ENCODE measurements at places on chromosomes 1 and 21. TPM values are rescaled to one million over a fixed set of nuclear protein-coding genes. Genes with fewer than 3 reads are reported as not detected.

Gene REN
- total RNA-seq = not detected

Gene BOLA1
- 12.9 TPM for total RNA-seq

- H3K4me3 ChIP-seq = no peak overlapping the region
- peaks cover 72% of the 10 kb centered on the region for H3K27me3 ChIP-seq
- no peak for DNase-seq
These were observed 9.2 kb upstream of the HOOK1 start for GRCh38 chr1:59805554-59805953.

DNA sequence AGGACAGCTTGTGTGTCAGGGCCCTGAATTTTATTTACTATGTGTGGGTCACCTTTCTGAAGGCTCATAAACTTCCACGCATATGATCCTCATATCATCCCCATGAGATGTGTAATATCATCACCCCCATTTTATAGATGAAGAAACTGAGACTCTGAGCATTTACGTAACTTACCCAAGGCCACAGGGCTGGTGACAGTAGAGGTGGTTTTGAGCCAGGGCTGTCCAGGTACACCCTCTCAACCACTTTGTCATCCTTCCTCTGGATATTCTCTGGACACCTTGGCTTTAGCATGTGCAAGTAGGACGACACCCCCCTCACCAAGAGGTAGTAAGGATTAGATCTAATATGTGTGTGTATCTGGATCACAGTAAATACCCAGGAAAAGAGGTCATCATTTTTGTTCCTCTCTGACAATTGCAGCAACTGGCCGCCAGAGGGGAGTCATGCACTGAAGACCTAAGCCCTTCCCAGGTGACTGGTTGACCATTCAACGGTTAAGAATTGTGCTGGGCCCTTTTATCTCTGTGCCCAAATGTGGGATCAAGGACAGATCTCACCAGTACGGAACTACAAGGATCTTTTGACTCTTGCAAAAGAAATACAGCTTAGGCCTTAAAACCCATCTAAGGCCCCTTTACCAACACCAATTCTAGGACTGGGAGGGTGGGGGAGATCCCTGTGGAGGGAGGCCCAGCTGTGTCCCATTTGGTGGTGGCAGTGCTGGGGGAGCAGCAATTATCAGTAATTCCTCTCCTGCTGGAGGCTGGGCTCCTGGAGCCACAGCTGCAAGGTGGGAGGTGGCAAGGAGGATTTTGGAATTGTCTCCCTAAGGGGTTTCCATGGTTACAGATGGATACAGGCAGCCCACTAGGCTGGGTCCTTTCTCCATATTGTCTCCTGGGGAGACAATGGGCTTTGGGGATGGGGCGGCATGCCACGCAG, 13.7 kb upstream of the E2F2 start:
- peaks cover 8% of the 10 kb centered on the region for H3K4me1 ChIP-seq
- no peak for DNase-seq
- H3K36me3 ChIP-seq = no peaks in the 10 kb centered on the region
- no peak overlapping the region for H3K4me3 ChIP-seq

DNA sequence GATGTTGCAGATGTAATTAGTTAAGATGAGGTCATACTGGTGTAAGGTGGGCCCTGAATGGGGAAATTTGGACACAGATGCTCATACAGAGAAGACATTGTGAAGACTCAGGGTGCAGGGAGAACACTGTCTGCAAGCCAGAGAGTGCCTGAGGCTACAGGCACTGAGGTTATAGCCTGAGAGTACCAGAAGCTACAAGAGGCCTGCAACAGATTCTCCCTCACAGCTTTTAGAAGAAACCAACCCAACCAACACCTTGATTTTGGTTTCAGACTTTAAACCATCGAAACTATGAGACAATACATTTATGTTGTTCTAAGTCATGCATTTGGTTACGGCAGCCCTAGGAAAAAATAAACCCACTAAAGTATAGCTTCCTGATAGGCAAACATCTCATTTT, 321.7 kb upstream of the USP25 start:
- no peak for DNase-seq
- no peaks in the 10 kb centered on the region for H3K27me3 ChIP-seq
- H3K36me3 ChIP-seq = no peaks in the 10 kb centered on the region
- no peak overlapping the region for H3K27ac ChIP-seq
- no peak overlapping the region for H3K4me3 ChIP-seq
- H3K4me1 ChIP-seq = no peaks in the 10 kb centered on the region

DNA sequence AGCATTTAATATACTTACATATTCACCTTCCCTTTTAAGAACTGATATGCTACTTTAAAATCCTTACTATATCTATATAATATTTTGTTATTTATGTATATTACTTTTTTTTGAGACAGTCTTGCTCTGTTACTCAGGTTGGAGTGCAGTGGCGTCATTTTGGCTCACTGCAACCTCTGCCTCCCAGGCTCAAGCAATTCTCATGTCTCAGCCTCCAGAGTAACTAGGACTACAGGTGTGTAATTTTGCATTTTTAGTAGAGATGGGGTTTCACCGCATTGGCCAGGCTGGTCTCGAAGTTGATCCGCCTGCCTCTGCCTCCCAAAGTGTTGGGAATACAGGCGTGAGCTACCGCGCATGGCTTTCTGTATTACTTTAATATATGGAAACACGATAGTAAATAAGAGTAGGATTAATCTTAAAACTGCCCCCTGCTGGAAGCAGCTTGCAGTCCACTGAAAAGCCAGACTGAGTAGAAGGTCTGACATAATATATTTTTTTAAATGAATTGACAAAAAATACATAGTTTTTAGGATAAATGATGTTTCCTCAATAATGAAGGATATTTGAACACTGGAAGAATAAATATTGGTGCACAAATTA, 24.4 kb downstream of the RCAN3 start:
- peaks cover 6% of the 10 kb centered on the region for H3K36me3 ChIP-seq
- no peaks in the 10 kb centered on the region for H3K27me3 ChIP-seq
- no peak overlapping the region for H3K27ac ChIP-seq
- no peak for DNase-seq
- H3K4me3 ChIP-seq = no peak overlapping the region

- DNase-seq = no peak
- H3K4me3 ChIP-seq = no peak overlapping the region
- no peak overlapping the region for H3K27ac ChIP-seq
- H3K4me1 ChIP-seq = peaks cover 17% of the 10 kb centered on the region
- H3K27me3 ChIP-seq = no peaks in the 10 kb centered on the region
- no peaks in the 10 kb centered on the region for H3K36me3 ChIP-seq
These were observed 25.0 kb upstream of the UAP1 start for GRCh38 chr1:162536511-162536910.

- peaks cover 42% of the 10 kb centered on the region for H3K27me3 ChIP-seq
- no peak for DNase-seq
- no peak overlapping the region for H3K4me3 ChIP-seq
- H3K36me3 ChIP-seq = no peaks in the 10 kb centered on the region
- H3K4me1 ChIP-seq = no peaks in the 10 kb centered on the region
These were observed 184.6 kb upstream of the DUSP10 start for GRCh38 chr1:221926441-221926840.
